ENCODE measurements at places on chromosomes 11 and 22.

DNA sequence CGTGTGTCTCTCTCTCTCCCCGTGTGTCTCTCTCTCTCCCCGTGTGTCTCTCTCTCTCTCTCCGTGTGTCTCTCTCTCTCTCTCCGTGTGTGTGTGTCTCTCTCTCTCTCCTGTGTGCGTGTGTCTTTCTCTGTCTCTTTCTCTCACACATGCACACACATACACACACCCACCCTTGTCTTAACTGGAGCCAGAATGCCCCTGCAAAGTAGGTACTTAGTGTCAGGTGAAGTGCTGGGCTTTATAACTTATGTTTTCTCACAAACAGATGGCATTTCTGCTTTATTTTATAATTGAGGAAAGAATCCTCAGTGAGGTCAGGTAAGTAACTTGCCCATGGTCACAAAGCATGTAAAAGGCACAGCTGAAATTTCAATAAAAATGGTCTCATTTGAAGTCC, 106.0 kb downstream of the CSNK2A3 start:
- DNase-seq = no peak

DNA sequence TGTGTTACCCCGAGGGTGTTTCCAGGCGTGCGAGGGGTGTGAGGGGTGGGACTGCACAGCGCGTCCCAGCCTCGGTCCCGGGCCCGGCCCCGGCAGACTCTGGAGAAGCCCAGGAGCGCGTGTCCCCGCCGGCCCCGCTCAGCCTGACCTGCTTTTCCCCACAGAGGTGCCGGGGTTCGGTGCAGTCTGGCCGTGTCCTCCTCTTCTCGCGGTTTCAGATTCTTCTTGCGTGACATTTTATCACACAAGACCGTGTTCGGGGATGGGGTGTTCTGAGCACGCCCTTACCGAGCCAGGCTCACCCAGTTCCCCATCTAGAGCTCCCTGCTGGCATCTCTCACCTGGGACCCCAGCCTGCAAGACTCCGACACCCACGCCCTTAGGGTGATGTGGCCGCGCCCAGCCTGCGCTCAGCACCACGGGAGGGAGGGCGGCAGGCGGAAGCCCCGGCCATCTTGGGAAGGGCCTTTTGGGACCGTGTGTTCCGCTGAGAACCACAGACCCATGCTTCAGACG, 775.6 kb downstream of the BRD1 start:
- no peak for DNase-seq

- no peak for DNase-seq
These were observed 55.8 kb downstream of the NECTIN1 start for GRCh38 chr11:119673052-119673758.

- DNase-seq = peak; percentile 67
These were observed 32.1 kb upstream of the SLC5A12 start for GRCh38 chr11:26753723-26754504.

GRCh38 chr11:1705126-1706052, 8.4 kb downstream of the KRTAP5-6 start:
- DNase-seq = no peak

GRCh38 chr11:134921938-134922337, 509.9 kb upstream of the B3GAT1 start:
- DNase-seq = no peak

GRCh38 chr11:57900320-57900719, 123.4 kb upstream of the OR9Q1 start:
- no peak for DNase-seq

- DNase-seq = no peak
These were observed 45.4 kb downstream of the METTL15 start for GRCh38 chr11:28153586-28153985.

DNA sequence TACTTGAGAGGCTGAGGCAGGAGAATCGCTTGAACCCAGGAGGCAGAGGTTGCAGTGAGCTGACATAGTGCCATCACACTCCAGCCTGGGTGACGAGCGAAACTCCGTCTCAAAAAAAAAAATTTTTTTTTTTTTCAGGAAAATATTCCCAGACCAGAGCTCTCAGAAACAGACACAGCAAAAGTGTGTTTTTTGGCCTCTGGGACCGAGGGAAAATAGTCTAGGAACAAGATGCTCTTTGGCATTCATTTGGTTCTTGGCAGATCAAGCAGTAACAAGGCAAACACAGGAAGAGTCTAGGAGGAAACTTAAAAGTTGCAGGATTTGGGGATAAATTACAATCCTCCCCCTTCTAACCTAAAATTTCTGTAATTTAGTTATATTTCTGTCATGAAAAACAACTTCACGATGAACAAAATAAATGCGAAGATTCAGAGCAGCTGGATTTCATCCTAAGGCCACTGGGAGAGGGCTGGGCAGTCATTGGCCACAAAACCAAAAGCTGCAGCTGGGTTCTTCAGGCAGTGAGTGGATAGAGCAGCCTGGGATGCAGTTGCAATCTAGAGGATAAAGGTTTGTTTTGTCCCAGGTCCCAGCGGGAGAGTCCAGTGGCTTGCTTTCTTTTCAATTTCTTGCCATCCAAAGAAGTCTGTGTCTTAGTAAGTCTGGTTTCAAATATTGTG, 19.7 kb downstream of the ATG16L2 start:
- DNase-seq = no peak

All from kidney glomerular epithelial cell (primary cell).